ENCODE measurements at places on chromosomes 2 and 18. TPM values are rescaled to one million over a fixed set of nuclear protein-coding genes. Genes with fewer than 3 reads are reported as not detected.
A peak's percentile ranks its signal among the peaks of the same experiment; 100 is the strongest.

DNA sequence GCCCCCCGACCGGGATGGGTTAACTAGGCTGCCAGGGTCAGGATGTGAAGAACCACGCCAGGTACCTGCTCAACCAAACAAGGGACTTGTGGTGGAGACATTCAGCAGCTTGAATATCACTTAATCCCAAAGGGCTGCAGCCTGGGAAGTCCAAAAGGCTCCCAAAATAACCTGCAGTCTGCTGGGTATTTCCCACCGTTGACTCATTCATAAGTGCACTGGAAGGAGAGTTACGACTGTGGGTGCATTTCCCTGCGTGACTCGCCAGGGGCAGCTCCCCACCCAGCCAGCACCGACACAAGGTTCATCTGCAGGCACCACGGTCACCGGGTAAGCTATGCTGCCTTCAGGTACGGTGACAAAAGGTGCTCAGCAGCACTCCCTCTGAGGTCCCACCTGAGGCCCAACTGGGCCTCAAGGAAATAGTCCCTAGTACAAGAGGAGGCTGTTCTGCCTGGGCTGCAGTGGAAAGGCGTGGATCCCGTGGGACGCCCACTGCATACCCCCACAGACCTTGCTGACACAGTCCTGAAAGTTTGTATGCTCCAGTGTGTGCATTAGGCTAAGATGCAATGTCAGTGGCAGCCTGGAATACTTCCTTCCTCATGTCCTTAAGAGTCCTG lies 86.5 kb downstream of the UXS1 start:
- peak; percentile 54 for DNase-seq

GRCh38 chr2:233262562-233262961 lies 11.1 kb downstream of the ATG16L1 start:
- DNase-seq = no peak

DNA sequence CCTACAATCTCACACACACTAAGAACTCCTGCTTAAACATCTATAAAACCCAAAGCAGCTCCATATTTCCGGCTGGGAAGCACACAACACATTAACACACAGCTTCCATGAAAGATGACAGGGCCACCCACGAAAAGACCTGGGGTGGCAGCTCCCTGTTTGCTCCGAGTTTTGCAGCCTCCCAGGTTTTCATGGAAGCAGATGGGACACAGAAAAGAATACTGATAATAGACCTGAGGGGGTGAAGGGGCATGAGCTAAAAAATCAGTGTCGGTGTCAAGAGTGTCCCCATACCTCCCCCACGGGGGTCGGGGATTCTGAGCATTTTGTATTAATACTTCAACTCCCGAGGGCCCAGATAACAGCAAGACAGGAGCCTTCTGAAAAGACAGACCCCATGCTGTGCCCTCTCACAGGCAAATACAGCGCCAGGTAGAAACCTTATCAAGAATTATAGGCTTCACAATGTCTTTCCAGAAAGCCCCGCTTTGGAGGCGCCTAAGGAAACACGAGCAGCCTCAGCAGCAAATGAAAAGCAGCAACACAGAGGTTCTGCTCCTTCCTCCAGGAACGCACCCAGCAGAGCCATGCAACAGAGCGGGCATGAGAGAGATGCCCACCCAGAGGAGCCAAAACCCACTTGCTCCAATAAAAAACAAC lies 50.5 kb downstream of the ZNF516 start:
- DNase-seq = no peak

- DNase-seq = peak; percentile 47
Observed at GRCh38 chr2:98608962-98609604, 694 bp downstream of the UNC50 start.

DNA sequence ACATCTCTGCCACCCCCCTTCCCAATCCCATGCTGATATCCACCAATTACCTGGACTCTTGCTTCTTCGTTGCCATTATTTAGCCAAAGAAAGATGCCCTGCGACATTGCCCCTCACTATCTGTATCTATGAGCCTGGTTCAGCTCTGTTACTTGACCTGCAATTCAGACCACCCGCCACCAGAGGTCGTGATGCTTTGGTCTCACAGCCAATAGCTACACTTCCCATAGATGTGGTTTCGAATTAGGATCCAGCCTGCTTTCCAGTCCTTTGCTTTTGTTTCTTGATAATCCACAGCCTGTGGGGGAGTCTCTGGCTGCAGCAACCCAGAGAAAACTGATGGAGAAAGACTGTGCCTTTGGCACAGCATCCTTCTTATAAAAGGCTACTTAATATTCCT lies 239.4 kb downstream of the KLHL29 start:
- DNase-seq = no peak

DNA sequence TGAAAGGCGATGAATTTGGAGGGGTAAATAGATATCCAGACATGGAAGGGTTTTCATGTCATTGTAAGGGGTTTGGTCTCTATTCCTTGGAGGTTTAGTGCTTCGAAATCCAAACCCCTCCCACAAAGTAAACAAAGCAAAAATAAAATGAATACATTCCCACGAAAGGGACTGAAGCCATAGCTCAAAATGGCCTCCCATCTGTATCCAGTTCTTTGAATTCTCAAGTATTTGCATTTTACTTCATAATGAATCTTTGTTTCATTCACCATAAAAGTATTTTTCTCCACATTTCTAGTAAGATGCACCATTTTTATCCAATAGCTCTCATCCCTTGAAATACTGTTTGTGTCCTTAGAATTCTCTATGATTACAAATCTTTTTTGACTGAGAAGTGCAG lies 103.2 kb upstream of the DTNA start:
- DNase-seq = no peak

DNA sequence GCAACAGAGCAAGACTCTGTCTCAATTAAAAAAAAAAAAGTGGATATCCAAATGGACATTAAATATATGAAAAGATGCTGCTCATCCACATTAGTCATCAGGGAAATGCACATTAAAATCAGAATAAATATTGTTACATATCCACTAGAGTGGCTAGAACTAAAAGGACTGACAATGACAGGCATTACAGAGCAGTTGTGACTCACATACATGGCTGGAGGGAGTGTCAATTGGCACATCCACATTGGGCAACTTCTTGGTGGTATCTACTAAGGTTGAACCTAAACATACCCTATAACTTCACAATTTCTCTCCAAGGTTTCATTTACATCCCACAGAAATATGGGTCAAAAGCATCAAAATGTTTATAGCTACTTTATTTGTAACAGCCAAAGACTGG lies 14.0 kb upstream of the DNER start:
- peak; percentile 53 for DNase-seq

DNA sequence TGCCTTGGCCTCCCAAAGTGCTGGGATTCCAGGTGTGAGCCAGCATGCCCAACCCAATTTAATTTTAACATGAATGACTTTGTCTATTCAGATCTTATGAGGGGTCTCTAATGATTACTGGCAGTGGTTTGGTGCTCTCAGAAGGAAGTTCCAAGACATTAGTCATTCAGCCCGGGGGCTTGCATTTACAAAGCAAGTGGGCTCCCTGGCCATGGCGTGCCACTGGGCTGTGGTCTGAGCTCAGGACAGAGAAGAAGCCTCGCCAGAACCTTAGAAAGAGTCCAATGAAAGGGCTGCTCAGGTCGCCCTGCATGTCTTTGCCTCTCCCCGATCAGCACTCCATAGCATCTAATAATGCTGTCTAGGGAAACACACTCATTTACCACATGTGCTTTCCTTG lies 182.6 kb upstream of the CHAC2 start:
- peak; percentile 73 for DNase-seq

- no peak for DNase-seq
Observed at GRCh38 chr2:235287375-235287733, 206.5 kb upstream of the AGAP1 start.

GRCh38 chr18:11676867-11677266 lies 12.2 kb upstream of the GNAL start:
- peak; percentile 44 for DNase-seq

GRCh38 chr2:120937686-120938044 lies 202.0 kb downstream of the GLI2 start:
- peak; percentile 63 for DNase-seq

- DNase-seq = peak; percentile 36
Observed at GRCh38 chr2:23566241-23567142, 181.5 kb downstream of the KLHL29 start.

- DNase-seq = no peak
Observed at GRCh38 chr2:4073026-4073569, 369.7 kb downstream of the DCDC2C start.

GRCh38 chr2:42974721-42975717 lies 182.6 kb upstream of the HAAO start:
- peak; percentile 78 for DNase-seq

- no peak for DNase-seq
Observed at GRCh38 chr2:187803816-187804215, 249.6 kb upstream of the TFPI start.

DNA sequence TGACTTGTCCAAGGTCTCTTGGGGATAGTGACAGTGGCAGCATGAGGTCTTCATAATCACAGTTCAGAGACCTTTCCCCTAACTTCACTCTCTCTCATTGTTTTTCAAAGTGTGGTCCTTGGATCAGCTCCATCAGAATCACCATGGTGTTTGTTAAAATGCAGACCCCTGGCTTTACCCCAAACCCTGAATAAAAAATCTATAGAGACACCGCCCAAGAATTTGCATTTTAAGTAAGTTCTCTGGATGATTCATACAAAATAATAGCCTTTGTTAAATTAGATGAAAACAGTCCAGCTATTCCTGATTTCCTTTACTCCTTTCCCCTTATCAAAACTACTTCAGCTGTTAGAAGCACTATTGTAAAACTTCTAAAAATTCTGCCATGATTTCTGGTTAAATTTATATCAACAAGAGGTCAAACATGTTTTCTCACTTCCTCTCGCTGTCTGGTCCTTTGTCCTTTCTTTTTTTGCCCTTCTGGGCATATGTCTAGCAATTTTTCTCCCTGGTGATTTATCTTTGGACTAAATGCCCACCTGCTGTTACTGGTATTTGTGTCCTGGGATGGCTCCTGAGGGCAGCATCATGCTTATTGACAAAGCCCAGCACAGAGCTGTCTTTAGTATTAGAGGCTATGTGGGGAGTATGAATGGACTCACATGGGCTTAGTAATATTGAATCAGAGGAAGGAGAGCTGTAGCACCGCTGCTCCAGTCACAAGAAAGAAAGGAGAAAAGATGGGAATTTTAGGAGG lies 63.4 kb downstream of the LHCGR start:
- DNase-seq = no peak

DNA sequence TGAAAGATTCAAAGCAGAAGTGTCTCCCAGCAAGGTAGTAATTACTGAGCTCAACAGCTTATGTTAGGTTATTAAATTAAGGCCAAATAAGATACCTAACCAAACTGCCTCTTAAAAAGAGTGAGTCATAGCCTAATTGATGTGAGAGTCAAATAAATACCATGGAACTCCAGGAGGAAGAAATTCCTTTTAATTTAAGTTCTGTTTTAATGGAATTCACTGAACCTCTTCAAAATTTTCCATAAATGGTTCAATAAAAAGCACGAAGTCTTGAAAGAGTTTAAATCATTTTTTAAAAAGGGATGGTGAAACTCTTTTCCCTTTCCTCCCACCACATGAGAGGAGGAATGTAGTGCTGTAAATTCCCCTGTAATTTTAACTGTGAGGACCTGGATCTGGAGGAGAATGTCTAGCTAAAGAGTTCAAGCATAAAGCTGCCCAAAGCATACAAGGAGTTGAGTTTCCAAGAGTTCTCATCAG lies 180.8 kb upstream of the MMADHC start:
- DNase-seq = peak; percentile 32

DNA sequence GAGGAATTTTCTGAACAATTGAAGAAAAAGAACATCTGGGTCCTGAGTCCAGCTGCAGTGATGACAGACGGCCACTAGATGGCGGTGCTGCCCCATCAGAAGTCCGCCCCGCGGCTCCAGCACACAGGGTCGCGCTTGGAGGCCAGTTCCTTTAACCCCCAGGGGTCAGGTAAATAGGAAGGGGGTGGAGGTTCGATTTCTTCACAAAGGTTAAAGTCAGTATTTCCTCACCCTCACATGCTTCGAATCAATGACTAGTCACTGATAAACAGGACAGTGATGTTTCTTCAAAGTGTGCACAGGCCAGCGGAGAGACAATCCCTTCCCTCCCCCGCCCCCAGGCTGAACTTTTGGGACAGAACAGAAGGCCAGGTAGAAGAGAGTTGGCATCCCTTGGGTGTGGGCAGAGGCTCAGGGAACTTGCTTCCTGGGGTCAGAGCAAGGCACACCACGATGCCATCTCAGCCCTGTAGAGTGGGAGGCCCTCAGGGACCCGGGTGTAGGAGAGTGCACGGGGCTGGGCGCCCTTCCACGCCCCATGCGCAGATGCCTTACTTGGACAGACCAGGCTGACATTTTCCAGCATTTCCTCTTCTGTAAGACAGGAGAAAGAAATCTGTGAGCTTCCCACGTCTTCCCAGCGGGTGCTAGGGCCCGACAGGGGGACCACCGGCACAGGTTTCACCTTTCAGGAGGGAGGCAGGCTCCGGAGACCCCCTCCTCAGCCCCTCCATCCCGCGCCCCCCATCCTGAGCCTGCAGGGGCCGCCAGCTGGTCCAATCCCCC lies 722 bp downstream of the APOB start:
- DNase-seq = peak; percentile 35

NOP58 gene
- total RNA-seq = 71.9 TPM

PAX8 gene
- total RNA-seq = 5.4 TPM

GPR39 gene
- total RNA-seq = 39.9 TPM

IL1RN gene
- not detected for total RNA-seq

COA5 gene
- total RNA-seq = 43.5 TPM

DYNAP gene
- not detected for total RNA-seq

Data from RPMI7951 (cell line).